Activated naive CD8-positive, alpha-beta T cell treated with anti-CD3 and anti-CD28 coated beads, Interleukin-2, amount 10 ng/mL, durations not matched to agents 7 days and 5 days (primary cell): ENCODE measurements at places on chromosomes 16 and 17. TPM values are rescaled to one million over a fixed set of nuclear protein-coding genes. Genes with fewer than 3 reads are reported as not detected.
A peak's percentile ranks its signal among the peaks of the same experiment; 100 is the strongest.

GRCh38 chr16:22366889-22367288, 7.5 kb downstream of the CDR2 start:
- H3K4me3 ChIP-seq: no peak overlapping the region
- H3K27me3 ChIP-seq: no peaks in the 10 kb centered on the region
- DNase-seq: no peak
- H3K4me1 ChIP-seq: peaks cover 43% of the 10 kb centered on the region

GRCh38 chr17:5254903-5255521, 20.4 kb upstream of the SCIMP start:
- H3K4me3 ChIP-seq: no peak overlapping the region
- no peak overlapping the region for H3K27ac ChIP-seq
- H3K27me3 ChIP-seq: peaks cover 2% of the 10 kb centered on the region
- H3K4me1 ChIP-seq: peaks cover 12% of the 10 kb centered on the region
- no peaks in the 10 kb centered on the region for H3K36me3 ChIP-seq

- no peak for DNase-seq
- no peak overlapping the region for H3K27ac ChIP-seq
- no peak overlapping the region for H3K4me3 ChIP-seq
- peaks cover 4% of the 10 kb centered on the region for H3K27me3 ChIP-seq
- no peaks in the 10 kb centered on the region for H3K36me3 ChIP-seq
Measured at GRCh38 chr17:83151442-83152226, 72.2 kb downstream of the METRNL start.

- no peaks in the 10 kb centered on the region for H3K27me3 ChIP-seq
- peak overlapping the region; percentile 83 for H3K27ac ChIP-seq
- H3K4me1 ChIP-seq: peaks cover 8% of the 10 kb centered on the region
- no peak for DNase-seq
Measured at GRCh38 chr17:45170931-45171337, 9.3 kb downstream of the HEXIM2 start.

DNA sequence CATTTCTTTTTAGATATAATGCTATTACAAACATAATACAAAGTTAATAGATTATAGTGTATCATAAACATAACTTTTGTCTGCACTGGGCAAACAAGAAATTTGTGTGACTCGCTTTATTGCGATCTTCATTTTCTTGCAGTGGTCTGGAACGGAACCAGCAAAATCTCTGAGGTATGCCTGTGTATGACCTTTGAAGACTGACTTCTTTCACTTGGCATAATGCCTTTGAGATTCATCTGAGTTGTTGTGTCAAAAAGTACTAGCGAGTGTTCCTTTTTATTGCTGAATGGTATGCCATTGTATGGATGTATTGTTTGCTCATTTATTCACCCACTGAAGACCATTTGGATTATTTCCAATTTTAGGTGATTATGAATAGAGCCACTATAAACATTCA, 69.2 kb downstream of the TANC2 start:
- no peaks in the 10 kb centered on the region for H3K27me3 ChIP-seq
- no peak for DNase-seq
- no peak overlapping the region for H3K27ac ChIP-seq
- no peak overlapping the region for H3K4me3 ChIP-seq
- peaks cover 6% of the 10 kb centered on the region for H3K4me1 ChIP-seq

Gene AARSD1
- 43.2 TPM for total RNA-seq
